ENCODE measurements at places on chromosomes 12 and 14.
A peak's percentile ranks its signal among the peaks of the same experiment; 100 is the strongest.

GRCh38 chr12:91219919-91220318, 37.3 kb upstream of the DCN start:
- DNase-seq: no peak

- DNase-seq: no peak
Observed at GRCh38 chr12:3354586-3354985, 136.4 kb upstream of the PRMT8 start.

DNA sequence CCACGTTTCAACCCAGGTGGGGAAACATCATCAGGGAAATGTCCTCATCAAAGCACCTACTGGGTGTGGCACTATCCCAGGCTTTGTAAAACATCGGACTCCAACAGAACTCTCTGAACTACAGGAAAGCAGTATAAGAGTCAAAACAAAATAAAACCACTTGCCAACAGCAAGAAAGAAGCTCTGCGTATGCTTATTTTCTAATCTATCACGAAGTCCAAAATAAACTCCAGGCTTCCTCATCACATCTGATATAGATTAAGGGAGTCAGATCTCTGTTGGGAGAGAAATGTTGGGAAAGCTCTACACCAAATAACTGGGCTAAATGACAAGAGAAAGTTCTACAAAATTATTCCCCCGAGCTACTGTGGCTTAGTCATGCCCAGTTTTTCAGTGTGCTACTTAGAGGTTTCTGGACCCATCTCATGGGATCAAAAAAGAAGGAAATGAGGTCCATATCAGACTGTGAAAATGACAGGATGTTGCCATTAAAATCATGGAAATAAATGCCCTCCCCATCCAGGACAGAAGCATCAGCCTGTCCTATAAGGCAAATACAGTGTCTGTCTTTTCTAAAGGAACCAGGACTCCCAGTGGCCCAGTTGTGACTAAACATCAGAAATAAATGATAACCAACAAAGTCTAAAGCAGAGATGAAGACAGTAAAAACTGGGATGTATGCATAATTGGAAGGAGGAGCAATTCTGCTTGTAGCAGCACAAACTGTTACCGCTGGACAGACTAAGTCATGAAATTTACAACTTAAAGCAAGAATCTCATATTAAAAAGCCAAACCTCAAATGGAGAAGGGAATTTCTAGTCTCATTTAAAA, 149.5 kb downstream of the STXBP6 start:
- DNase-seq: no peak

- DNase-seq: no peak
Observed at GRCh38 chr14:99983251-99984015, 81.8 kb upstream of the EVL start.

- no peak for DNase-seq
Observed at GRCh38 chr14:55715889-55716288, 135.9 kb downstream of the KTN1 start.

DNA sequence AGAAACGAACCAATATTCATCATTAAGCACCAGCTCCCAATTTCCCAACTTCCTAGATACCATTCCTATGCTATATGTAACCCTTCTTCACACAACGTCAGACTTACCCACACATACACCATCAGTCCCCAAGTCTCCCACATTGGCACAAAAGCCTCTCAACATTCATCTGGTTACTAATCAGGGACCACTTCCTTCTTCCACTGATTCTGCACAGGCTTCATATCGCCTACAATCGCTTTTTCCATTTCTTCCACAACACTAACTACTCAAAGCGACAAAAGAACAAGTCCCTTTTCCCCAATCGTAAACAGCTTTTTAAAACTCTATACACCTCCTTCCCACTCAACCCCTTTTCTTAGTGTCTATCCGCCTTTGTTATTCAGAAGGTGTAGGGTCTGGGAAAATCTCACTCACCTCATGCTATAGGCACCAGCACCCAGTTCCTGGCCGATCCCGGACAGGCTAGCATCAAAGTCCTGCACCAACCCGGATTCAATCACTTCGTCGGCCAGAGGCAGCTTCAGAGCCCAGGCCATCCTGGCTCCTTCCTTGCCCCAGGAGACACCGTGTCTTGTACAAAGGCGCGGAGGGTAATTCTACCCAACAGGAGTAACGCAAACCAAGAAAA, 936 bp downstream of the TFCP2 start:
- no peak for DNase-seq

- no peak for DNase-seq
Observed at GRCh38 chr12:57765698-57766463, 997 bp downstream of the CYP27B1 start.

- DNase-seq: no peak
Observed at GRCh38 chr12:107474639-107475539, 210.7 kb upstream of the PWP1 start.

- no peak for DNase-seq
Observed at GRCh38 chr14:74245292-74245691, 6.0 kb downstream of the VSX2 start.

DNA sequence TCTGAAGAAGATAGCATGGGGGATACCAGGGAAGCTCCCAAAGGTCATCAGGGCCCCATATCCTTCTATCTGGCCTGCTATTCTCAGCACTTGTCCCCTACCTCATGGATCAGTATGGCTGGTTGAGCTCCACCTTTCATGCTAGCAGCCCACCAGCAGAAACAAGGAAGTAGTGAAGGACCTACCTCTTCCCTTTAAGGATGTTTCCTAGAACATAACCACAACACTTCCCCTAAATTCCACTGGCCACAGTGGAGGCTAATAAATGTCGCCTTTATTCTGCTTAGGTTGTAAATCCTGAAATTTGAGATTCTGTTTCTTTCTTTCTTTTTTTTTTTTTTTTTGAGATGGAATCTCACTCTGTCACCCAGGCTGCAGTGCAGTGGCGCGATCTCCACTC, 128.6 kb upstream of the PARP11 start:
- DNase-seq: no peak

DNA sequence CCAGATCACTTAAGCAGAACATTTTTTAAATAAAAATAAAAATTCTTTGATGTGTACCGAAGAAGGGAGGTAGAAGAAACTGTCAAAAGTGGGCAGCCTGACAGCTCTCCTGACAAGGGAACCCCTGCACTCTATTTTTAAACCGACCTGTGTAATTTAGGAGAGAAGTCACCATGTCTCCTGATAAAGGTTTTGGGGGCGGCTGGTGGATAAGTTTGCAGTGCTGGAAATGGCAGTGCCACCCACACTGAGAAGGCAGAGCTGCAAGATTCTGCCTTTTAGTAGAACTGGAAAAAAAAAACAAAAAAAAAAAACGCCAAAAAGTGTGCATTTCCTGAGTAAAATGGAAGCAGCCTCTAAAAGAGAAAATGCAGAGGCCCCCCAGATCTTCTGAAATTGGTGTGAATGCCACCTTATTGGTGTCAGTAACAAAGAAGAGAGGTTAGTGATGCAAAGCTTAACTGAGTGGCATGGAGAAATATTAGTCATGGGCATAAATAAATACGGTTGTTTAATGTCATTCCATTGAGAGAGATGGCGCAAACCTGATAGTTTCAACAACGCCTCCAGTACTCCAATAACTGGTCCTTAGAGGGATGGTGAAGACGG, 24.7 kb downstream of the DUSP6 start:
- DNase-seq: no peak

DNA sequence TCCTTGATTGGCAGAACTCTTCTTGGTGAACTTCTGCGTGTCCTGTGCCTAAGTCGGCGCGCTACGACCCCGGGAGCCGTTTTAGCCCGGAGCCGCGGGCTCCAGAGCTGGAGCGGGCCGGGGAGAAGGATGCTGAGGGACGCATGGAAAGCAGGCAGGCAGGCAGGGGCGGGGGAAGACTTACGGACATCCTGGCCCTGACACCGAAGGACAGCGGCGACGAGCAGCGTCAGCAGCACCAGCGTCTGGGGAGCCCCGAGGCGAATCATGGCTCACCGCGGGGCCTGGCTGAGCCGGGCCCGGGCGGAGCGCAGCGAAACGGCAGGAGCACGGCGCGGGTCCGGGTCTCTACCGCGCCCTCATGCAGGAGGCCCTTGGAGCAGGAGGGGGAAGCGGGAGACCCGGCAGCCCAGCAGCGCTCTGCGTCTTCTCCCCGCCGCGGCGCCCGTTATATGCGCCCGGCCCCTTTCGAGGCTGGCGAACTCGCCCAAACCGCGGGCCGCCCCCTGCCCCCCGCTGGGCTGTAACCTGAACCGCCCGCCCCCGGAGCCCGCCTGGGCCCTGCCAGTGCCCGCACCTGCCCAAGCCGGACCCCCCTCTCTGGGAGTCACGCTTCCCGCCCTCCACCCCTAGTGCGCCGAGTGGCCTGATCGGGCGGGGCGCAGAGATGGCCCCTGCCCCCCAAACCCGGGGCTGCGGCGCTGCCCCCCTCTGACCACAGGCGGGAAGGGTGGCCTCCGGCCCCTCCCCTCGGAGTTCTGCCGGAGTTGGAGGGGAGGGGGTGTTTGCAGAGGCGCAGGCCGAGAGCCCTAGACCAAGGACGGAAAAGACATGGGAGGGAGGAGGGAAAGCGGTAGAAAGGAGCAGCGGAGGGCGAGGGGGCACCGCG, at the start of gene COL2A1:
Gene COL2A1, minus strand, starts transcription at position 424 of the 889 bp plus-strand sequence. Its CDS starts 155 bp downstream, at position 269.
- DNase-seq: peak; percentile 41

DNA sequence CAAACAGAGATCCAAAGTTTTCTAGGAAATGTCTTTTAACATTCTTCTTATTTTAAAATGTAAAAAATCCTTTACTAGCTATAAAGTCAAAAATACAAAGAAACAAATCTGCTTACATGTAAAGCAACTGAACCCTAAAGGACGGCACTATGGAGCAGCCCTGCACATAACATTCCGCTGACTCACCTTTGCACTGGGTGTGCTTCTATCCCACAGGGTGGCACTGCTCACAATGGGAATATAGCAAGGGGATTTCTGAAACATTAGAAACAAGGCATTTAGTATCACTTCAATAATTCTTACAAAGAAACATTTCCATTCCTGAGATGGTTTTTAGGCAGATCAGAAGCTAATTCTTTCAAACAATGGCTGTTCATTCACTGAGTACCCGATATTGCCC, 94.3 kb downstream of the C12orf42 start:
- DNase-seq: no peak

GRCh38 chr12:62520361-62520760, 53.7 kb downstream of the MON2 start:
- DNase-seq: no peak

- DNase-seq: no peak
Observed at GRCh38 chr12:105721891-105722290, 391.4 kb downstream of the C12orf75 start.

DNA sequence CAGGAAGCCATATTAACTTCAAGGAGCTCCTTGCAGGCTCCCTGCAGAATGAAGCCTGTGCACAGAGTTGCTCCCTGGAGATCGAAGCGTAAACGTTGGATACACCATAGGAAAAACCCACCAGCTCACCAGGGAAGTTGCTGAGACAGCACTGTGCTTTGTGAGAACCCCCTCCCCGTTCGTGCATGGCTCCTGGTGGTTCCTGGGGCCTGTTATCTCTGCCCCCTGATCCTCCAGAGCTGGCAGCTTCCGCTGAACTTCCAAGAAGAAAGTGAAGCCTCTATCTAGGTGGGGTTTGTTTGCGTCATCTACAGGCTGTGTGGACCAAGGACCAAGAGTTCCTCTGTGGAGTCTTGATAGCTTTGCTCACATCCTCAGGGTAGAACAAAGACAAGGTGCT, 2.4 kb upstream of the CCDC85C start:
- no peak for DNase-seq

DNA sequence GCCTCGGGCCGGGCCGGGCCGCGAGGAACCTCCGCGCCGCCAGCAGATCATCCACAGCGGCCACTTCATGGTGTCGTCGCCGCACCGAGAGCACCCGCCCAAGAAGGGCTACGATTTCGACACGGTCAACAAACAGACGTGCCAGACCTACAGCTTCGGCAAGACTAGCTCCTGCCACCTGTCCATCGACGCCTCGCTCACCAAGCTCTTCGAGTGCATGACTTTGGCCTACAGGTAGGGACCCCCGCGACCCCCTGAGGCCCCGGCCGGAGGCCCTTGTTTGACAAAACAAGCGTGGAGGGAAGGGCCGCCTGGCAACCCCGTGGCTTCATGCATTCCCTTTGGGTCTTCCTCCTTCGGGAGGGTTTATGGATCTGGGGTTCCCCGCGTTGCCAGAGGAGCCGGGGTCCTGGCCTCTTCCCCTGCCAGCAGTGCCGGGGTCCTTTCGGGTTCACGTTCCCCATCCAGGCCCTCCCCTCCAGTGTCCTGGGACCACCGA, 526 bp downstream of the MLXIP start:
- DNase-seq: no peak

GRCh38 chr12:131231032-131231980, 277.6 kb downstream of the ADGRD1 start:
- DNase-seq: no peak

GRCh38 chr12:55927588-55928502, at the start of gene PYM1:
PYM1 (minus strand) TSS chr12:55927894; CDS start chr12:55927761, 133 bp downstream.
- DNase-seq: peak; percentile 76

DNA sequence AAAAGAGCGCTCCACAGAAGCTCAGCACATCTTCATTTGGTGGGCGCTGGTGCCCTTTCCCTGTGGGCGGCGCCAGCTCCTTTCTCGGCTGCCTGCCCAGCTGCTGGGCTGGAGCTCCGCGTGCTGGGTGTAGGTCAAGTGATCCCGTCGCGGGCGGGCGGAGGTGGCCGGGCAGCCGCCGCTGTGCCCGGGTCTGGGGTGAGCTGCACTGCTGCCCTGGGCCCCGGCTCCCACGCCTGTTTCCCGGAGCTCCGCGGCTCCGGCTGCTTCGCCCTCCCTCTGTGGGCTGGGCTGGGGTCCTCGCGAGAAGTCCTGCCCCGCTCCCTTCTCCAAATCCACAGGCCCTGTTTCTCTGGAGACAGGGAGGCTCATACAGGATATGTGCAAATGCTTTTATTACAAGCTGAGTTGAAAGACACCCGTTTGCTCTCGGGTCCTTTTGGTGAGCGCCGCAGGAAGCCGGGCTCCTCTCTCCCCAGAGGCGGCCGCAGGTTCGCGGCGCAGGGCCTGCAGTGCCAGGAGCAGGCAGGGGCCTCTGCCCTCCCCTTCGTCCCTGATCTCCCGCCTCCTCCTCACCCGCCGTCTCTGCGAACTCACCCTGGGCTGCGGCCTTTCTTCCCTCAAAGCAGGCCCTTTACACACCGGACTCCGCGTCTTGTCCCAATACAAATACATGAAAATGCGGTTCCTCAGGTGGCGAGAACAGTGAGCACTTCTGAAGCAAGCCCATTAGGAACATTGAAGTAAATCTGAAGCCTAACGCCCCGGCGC, 67.8 kb upstream of the CAPRIN2 start:
- DNase-seq: no peak

- no peak for DNase-seq
Observed at GRCh38 chr14:45559626-45560025, 306.6 kb upstream of the MIS18BP1 start.

- no peak for DNase-seq
Observed at GRCh38 chr12:65603438-65604351, 220.6 kb upstream of the HMGA2 start.

DNA sequence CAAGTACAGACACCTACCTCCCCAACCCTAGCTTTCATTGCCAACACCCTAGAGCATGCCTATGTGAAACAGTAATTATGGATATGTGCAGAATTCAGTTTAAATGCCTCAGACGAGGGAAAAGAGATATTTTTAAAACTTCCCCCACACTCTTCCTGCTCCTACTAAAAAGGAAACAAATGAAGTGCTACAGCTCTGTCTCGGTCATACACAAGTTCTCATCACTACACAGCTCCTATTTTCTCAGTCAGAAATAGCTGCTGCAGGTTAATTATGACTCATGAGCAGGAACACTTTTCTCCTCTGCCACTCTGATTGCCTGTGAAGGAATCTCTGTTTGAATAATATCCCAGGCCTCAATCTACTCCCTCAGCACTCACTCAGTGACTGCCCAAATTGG, 703.6 kb upstream of the FLRT2 start:
- DNase-seq: no peak
